Activated CD4-positive, alpha-beta memory T cell treated with anti-CD3 and anti-CD28 coated beads, Interleukin-2, amount 10 ng/mL, durations not matched to agents 7 days and 5 days (primary cell): ENCODE measurements at places on chromosomes 12 and 14. TPM values are rescaled to one million over a fixed set of nuclear protein-coding genes. Genes with fewer than 3 reads are reported as not detected.
A peak's percentile ranks its signal among the peaks of the same experiment; 100 is the strongest.

Gene PRH2
- total RNA-seq: not detected

Gene FLRT2
- not detected for total RNA-seq

Gene FITM1
- 1.3 TPM for total RNA-seq

DNA sequence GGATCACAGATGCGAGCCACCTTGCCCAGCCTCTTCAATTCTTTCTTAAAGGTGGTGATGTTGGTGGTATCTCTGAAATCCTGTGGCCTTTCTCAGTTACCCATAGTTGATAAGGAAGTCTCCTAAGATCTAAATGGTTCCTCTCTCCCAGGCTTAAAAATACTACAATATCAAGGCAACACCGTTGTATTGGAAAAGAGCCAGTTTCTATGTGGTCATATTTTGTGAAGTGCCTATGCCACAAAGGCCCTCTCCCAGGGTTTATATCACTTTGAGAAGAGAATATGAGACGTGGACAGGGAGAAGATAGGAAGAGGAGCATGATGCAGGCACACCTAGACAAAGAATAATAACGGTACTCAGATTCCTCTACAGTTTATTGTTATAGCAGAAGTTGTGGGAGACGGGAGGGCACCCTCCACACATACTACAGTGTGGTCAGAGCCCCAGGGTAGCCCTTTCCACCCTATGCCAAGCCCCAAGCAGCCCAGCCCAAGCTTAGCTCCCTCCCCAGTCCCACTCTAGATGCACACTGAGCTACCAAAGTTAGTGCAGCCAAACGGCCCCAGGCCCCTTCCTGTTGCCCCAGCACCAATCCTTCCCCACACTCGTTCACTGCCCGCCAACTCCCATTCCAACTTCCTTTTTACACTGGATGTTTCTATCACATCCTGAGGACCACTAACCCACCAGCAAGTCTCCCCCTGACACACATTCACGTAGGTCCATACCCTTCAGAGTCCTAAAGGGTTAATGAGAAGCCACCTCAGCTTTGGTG lies 8.3 kb downstream of the NDRG2 start:
- no peak overlapping the region for H3K4me3 ChIP-seq
- no peak overlapping the region for H3K27ac ChIP-seq
- no peaks in the 10 kb centered on the region for H3K36me3 ChIP-seq
- peaks cover 17% of the 10 kb centered on the region for H3K27me3 ChIP-seq

- H3K27me3 ChIP-seq: no peaks in the 10 kb centered on the region
- H3K4me3 ChIP-seq: peak overlapping the region; percentile 98
- no peak for DNase-seq
- H3K27ac ChIP-seq: peak overlapping the region; percentile 96
Measured at GRCh38 chr12:89349814-89350213, 2.5 kb downstream of the DUSP6 start.

GRCh38 chr12:26696048-26696612 lies 136.9 kb downstream of the ITPR2 start:
- peaks cover 2% of the 10 kb centered on the region for H3K4me1 ChIP-seq
- H3K27me3 ChIP-seq: no peaks in the 10 kb centered on the region
- no peak overlapping the region for H3K27ac ChIP-seq
- peaks cover 28% of the 10 kb centered on the region for H3K36me3 ChIP-seq
- no peak for DNase-seq

DNA sequence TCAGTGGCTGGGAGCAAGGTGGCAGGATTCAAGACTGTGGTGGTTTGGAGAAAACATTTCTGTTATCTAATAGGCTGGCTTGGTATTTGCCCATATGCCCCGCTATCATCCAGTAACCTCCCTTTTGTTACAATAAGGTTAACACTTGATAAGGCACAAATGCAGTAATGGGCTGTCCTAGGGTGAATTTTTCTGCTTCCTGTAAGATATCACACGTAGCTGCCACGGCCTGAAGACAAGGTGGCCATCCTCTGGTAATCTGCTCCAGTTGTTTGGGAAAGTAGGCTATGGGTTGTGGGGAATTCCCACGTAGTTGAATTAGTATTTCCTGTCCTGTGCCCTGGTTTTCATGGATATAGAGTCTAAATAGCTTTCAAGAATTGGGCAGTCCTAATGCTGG lies 23.1 kb downstream of the ANG start:
- no peak overlapping the region for H3K4me3 ChIP-seq
- H3K36me3 ChIP-seq: no peaks in the 10 kb centered on the region
- no peaks in the 10 kb centered on the region for H3K4me1 ChIP-seq

DNA sequence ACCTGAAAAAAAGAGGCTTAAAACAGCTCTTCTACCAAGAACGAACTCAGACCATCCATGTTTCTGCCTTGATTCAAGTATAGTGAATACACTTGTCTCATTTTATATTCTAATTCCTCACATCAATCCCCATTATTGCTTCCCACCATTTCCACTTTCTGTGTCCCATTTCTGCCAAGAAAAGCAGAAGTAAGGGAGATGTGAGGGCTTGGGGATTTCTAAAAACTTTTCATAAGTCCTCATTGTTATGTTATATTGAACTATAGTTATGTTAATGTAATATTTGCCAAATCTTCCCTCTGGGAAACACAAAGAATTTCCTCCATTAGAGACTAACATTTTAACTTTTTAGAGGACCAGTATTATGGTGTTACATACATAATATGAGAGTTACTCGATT lies 48.2 kb upstream of the PSMA6 start:
- H3K4me3 ChIP-seq: no peak overlapping the region
- peaks cover 5% of the 10 kb centered on the region for H3K4me1 ChIP-seq
- H3K27ac ChIP-seq: no peak overlapping the region
- no peak for DNase-seq

DNA sequence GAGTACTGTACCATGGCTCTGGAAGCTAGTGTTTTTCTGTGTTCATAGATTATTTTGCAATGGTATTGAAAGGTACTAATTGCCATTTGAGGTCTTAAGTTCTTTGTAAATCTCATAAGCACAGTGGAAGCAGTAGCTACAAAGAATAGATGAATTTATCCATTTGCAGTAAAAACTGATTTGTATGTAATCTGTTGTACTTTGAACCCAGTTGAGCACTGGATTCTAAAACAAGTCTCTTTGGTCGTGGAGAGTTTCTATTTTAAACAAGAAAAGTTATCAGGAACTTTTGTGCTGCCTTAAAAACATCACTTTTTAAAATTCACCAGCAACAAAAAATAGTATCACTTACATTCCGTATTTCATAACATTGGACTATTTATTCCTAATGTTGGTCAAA lies 4.1 kb downstream of the RAP1B start:
- H3K27me3 ChIP-seq: no peaks in the 10 kb centered on the region
- H3K4me1 ChIP-seq: peaks cover 60% of the 10 kb centered on the region
- peaks cover 65% of the 10 kb centered on the region for H3K36me3 ChIP-seq
- DNase-seq: no peak

- H3K27me3 ChIP-seq: no peaks in the 10 kb centered on the region
- DNase-seq: no peak
- no peak overlapping the region for H3K4me3 ChIP-seq
- no peak overlapping the region for H3K27ac ChIP-seq
- H3K36me3 ChIP-seq: no peaks in the 10 kb centered on the region
Measured at GRCh38 chr12:32837974-32838373, 58.6 kb downstream of the PKP2 start.

DNA sequence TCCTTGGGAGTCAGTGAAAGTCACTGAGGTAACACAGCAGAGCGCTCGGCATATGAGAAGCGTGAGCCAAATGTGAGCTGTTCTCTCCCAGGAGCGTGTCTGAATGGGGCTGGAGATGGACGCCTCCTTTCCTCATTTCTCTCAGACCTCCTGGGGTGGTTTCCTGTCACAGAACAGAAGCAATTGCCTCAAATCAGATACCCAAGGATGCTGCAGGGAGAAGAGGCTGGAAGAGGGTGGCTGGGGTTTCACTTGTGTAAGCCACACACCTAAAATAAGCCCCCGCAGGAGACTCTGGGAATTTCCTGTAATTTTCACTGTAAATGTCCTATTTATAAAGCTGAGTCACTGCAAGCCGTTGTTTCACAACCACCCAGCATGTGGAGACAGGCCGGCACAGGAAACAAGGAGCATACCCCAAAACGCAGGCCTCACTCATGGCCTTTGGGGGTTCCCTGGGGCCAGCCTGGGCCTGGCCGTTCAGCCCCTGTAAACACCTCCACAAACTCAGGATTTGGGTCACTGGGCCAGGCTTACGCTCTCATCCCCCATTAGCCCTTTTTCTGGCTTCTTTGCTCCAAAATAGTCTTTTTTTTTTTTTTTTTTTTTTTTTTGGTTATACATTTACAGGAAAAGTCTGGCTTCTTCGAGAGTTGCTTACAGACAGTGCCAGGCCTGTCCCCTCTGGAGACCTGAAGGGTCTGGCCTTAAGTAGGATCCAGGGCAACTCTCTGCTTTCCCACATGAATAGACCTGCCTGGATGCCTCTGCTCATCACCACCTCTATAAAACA lies 55.3 kb downstream of the VCPKMT start:
- peak; percentile 59 for DNase-seq
- H3K27me3 ChIP-seq: no peaks in the 10 kb centered on the region
- peak overlapping the region; percentile 93 for H3K4me3 ChIP-seq
- peak overlapping the region; percentile 100 for H3K27ac ChIP-seq
